SK-N-SH (cell line): ENCODE measurements at places on chromosomes 3 and 15.

DNA sequence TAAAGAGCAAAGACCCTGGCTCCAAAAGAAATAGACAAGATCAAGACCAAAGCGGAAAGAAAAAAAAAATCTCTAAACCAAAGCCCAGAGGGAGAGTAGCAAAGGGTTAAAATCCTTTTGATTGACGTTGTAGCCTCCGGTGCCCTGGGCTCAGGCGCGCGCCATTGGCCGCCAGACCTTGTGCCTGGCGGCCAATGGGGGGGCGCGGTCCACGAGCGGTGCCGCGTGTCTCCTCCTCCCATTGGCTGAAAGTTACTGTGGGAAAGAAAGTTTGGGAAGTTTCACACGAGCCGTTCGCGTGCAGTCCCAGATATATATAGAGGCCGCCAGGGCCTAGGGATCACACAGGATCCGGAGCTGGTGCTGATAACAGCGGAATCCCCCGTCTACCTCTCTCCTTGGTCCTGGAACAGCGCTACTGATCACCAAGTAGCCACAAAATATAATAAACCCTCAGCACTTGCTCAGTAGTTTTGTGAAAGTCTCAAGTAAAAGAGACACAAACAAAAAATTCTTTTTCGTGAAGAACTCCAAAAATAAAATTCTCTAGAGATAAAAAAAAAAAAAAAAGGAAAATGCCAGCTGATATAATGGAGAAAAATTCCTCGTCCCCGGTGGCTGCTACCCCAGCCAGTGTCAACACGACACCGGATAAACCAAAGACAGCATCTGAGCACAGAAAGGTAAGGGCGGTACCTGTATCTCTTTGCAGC lies at the start of gene HES1:
TSS of gene HES1 (plus strand) at position 343 of the 713 bp plus-strand sequence. CDS start at position 576, 233 bp downstream.
- DNase-seq, result peak; percentile 85

DNA sequence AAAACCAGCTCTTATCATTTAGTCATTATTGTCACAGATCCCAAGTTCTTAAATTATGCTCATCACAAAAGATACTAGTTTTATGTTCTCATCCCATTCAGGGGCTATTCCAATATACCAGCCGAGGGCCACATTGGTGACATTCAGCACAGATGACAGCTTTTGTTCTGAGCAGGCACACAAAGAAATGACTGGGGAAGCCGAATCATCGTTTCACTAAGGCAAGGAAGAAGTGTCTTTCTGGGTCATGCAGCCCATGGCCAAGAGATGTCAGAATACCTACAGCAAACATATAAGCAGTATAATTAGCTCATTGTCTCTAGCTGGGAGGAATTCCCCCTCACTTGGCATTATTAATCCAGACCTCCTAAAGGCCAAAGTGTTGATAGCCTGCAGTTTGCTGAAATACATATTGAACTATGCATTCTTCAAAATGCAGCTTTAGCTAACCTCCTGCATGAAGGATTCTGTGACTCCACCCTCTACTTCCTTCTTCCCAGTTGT lies 100.2 kb downstream of the CNTN4 start:
- DNase-seq, result no peak

DNA sequence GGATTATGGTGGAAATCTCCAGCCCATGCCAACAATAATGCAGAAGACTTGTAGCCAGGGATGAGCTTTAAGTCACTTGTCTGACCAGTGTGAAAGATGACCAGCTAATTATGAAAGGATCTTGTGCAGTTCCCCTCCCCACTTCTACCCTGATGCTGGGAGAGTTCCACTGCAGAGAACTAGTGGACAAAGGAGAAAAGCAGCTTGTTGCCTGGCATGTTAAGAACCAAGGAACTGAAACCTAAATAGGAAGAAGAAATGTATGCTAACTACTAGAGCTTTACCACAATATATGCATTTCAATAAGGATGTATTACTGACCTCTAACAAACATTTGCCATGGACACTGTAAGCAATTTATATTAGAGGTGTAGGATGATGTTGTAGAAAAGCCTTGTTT lies 52.2 kb upstream of the CSTA start:
- DNase-seq, result no peak

GRCh38 chr3:118267588-118267987 lies 767.1 kb downstream of the IGSF11 start:
- DNase-seq, result no peak

DNA sequence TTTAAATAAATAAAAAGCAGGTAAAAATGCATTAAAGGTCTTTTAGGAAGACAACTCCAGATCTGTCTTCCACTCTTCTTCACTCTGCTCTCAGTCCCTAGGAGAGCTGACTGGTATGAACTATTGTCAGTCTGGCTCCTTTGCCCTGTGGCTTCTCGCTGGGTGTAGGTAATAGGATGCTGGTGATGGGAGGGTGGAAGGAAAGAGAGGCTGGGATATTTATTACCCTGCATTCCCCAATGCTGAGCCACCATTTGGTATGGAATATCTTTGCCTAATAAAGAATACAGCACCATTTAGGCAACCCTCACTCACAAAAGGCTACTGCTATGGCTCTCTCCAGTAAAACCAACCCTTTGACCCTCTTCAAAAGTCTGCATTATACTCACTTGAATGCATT lies 326.9 kb downstream of the CNTN3 start:
- no peak for DNase-seq

DNA sequence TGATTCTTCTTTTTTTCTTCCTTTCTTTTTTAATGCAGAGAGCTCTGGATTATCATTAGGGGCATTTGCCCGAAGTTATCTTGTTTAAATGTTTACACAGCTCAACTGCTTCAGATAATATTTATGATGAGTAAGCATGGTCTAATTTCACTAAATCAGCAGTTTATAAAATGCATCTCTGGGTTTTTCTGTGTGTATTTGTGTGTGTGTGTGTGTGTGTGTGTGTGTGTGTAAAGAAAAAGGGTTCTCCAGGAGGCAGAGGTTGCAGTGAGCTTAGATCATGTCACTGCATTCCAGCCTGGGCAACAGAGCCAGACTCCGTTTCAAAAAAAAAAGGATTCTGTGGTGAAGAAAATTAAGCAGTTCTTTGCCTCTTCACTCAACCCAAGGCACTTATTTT lies 25.9 kb upstream of the TNFSF10 start:
- no peak for DNase-seq

DNA sequence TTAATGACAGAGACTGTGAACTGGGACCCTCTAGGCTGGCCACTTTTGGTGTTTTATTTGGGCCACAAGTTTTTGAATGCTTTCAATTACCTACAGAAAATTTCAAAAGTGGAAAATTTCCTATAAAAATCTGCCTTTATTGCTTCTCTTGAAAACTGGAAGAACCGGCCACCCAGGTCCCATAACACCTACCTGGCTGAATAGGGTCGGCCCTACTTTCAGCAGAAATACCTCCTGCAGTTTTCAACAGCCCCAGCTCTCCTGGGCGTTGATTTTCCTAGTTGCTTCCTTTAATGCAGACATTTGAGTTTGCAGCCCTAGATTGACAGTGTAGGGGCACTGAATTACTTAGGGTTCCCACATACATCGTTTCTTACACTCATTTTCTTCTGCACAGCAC lies 719 bp upstream of the SRPRB start:
- no peak for DNase-seq

- no peak for DNase-seq
These were observed 149.1 kb upstream of the SPRED1 start for GRCh38 chr15:38103564-38103963.

DNA sequence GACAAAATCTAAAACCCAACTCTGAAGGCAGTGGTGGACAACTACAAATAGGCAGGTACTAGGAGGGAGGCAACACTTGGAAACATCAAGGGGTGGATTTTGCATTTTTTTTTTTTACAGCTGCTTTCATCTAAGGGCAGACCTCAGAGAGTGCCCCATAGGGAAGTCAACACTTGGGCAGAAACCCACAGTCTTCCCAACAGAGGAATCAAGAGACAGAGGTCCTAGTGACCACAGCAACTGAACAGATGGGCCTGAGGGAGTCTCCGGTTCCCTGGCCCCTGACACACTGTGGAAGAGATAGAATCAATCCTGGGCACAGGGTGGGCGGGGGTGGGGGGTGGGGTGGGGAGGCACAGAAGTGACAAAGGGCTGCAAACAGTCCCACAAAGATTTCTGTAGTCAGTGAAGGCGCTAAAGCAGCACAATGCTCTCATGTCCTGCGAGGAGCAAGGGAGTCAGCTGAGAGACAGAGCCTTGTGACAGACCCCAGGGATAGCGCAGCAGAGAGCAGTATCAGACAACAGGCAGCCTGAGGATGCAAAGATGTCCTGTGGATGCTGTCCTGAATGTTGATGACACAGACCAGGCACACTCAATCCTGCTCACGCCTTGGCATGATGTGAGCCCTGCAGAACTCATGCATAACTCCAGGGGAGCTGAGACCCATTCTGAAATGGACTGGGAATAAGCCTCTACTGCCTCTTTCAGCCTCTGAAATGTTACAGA lies 6.9 kb upstream of the RFTN1 start:
- DNase-seq, result peak; percentile 61

DNA sequence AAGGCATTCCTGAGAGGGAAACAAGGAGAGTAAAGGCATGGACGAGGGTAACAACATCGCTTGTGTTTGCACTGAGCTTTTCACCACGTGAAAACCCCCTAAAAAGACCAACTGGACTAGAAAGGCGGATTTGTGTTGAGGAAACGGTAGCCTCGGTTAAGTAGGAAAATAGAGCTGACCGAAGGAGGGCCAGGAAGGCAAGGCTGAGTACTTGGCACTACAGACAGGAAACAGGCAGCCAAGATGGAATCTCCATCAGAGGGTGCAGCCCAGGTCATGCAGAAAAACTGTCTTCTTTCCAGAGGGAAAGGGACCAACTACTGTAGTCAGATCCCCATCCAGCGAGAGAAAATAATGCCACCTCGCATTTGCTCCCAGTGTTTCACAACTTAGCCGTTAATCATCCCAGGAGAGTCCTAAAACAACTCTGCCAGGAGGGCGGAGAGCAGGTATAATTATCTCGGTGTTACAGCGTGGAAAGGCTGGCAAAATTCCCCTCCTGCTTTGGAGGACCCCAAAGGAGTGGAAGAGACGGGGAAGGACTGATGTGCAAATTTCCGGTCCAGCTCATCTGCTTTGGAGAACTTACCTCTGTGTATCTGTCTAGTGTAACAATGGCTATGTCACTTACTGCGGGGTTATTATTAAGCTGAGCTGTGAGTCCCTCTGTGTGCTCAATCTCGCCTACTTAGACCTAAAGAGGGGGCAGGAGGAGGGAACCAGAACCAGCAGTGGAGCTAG lies 77.2 kb downstream of the MYO1E start:
- no peak for DNase-seq

GRCh38 chr3:58623961-58624360 lies 42.6 kb downstream of the FAM3D start:
- no peak for DNase-seq

GRCh38 chr3:55698831-55699230 lies 211.7 kb upstream of the WNT5A start:
- no peak for DNase-seq

- no peak for DNase-seq
These were observed 977.6 kb downstream of the MCTP2 start for GRCh38 chr15:95208988-95209387.

DNA sequence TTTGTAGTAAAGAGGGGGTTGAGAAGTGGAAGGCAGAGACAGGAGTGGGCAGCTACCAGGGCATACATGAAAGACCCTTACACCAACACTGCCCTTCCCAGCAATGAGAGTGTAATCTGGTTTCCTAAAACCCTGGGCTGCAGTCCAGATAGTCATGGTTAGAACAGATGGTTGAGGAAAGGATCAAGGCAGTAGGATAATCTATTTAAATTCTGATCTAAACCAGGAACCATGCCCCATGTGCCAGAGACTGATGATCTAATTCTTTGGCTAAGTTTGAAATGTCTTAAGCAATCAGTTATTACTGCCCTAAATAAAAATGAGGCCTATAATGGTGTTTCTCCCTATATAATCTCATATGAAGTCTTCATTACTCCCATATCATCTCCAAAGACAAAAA lies 59.6 kb downstream of the PRTG start:
- DNase-seq, result no peak

GRCh38 chr3:62892951-62893350 lies 17.7 kb upstream of the CADPS start:
- no peak for DNase-seq

DNA sequence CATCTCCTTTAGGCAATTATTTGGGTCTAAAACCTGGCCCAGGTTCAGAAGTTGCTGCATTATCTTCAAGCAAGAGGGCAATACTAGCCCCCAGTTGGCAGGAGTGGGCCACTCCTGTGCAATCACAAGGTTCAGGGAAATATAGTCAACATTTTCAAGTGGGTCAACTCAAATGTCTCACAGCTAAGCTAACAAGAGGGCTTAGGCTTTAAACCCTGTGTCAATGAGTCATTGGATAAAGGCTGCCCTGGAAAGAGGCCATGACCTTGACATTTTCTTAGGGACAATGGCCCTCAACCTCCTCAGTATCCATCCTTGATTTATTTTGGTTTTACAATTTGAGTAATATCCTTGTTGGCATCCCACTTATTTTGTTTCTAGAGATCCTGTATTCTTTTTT lies 73.5 kb upstream of the DCP1A start:
- no peak for DNase-seq

GRCh38 chr3:185631508-185632206 lies 45.6 kb downstream of the SENP2 start:
- DNase-seq, result peak; percentile 37
